Mesendoderm (in vitro differentiated cells): ENCODE measurements at places on chromosomes 2 and 18.
A peak's percentile ranks its signal among the peaks of the same experiment; 100 is the strongest.

GRCh38 chr18:56999823-57000222, 147.1 kb upstream of the BOD1L2 start:
- DNase-seq = no peak

DNA sequence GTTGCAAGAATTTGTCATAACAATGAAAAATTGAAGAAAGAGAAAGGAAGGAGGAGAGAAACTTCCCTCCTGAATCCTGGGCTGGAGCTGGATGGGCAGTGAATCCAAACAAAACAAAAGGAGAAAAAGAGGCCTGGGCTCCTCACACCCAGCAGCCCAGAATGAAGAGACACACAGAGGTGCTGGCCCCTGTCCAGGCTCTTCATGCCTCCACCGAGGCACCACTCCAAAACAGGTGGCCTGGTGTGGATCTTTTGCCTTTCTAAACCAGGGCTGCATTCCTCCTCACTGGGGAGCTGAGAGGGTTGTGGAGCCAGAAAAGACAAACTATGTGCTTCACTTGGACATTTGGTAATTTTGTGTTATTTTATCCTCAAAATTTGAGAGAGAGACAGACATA, 76.0 kb downstream of the FAM124B start:
- DNase-seq = no peak

DNA sequence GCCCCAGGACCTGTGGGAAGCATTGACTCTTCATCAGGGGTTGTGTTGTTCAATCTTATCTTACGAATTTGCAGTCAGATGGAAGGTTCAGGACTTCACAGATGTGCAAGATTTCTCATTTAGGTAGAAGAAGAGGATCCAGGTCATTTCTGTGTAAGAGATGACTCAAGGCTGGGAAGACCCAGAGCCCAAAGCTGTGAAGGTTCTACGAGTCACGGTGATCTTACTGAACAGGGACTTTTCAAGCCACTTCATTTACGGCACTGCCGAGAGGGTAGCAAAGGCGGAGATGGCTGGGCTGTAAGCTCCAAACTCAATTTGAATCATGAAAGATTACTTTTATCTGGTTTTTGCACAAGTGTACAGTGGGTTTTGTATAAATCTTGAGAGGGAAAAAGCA, 228.0 kb upstream of the MEX3C start:
- no peak for DNase-seq

DNA sequence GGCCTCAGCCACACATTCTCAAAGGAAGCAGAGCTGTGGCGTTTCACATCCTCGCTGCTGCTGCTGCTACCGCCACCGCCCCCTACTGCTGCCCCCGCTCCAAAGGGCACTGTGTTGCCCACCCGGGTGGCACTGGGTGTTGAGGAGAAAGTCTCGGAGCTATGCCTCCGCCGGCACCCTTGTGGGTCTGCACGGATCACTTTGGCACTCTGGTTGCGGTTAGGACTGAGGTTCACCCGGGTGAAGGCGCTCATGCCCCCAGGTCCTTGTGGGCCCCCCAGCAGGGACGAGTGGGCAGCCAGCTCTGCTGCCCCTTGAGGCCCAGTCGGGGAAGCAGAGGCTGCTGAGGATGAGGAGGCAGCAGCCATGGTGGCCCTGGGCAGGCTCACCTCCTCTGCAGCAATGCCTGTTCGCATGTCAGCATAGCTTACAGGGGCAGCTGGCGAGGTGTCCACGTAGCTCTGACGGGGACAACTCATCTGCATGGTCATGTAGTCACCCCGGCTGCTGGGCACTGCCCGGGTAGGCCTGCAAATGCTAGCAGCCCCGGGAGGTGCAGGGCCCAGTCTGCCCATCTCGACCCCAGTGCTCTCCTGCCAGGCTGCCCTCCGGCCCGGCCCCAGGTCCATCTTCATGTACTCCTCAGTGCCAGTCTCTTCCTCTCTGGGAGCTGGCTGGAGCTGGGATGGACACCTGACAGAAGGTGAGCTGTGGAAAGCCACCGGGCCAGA, 4.2 kb downstream of the IRS1 start:
- no peak for DNase-seq

DNA sequence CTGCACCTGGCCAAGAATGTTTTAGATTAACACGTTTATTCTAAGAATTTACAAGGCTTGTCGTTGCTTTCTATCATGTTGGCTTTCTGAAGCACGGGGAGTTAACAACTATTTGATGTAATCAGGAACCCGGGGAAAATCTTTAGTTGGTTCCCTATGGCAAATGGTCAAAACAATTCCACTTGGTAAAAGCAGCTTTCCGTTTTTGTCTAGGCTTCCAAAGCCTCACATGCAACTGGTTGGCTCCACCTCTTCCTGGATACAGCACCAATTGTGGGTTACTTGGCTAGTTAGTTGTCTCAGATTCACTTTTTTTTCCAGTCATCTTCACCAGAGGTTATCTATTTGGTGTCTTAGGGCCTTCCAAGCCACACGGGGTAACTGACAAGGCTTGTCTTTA, 2.8 kb downstream of the COLEC12 start:
- DNase-seq = peak; percentile 54

DNA sequence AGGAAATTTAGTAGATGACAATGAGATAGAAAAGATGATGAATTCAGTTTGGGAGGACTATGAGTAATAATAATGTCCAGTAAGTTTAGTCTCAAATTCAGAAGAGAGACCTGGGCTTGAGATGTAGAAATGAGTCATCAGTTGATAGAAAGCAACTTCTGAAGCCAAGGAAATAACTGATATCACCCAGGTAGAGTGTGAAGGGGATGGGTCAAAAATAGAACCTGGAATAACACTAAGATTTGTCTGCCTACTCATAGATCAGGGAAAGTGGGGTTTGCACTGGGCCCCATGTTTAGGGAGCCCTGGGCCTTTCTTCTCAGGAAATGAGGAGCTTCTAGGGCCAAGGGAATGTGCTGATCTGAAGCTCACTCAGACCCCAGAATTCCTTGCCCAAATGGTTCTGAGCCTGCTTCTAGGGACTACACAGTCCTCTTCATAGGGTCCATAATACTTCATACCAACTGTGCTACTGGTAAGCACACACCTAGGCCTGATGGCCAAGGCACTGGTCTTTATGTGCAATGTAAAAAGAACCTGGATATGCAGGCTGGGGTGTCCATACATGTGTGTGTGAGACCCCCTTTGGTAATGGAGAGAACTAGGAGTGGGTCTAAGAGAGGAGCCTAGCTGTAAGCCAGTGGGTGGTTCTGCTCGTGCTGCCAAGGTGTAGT, 141.2 kb downstream of the IKZF2 start:
- DNase-seq = no peak

DNA sequence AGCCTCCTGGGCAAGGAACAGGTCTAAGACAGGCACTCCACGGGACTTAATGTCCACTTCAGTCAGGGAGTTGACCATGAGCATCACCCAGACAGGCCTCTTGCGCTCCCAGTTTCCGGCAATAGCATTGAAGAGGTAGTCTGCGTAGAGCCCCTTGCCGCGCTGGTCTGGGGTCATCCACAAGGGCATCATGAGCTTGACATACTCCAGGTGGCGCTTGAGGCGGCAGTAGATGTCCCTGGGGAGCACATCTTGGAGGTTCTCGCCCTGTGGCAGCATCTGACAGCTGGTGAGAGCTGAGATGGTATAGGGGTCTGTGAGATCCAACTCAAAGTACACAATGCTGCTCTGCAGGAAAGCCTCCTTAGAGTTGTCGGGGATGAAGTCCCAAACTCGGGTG, 10.6 kb downstream of the TRABD2A start:
- peak; percentile 17 for DNase-seq

GRCh38 chr18:76554547-76555222, 59.6 kb upstream of the ZNF516 start:
- DNase-seq = no peak

DNA sequence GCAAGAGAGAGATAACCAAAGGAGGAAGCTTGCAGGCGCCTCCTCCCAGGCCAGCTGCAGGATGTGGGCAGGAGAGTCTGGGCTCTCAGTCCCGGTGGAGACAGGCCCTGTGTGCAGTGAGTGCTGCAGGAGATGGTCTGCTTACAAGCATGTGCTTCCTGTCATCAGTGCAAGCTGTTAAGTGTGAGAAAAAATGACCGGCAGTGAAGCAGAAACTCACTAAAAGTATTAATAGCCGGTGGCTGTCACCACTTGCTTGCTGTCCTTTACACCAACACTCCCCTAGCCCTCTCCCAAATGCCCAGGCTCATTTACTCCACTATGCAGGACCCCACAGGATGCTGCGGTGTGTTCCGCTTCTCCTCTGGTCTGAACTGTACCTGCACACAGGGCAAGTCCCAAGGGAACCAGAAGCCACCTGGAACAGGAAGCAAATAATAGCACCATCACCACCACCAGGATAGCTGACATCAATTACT, 435.6 kb upstream of the HS6ST1 start:
- DNase-seq = no peak

DNA sequence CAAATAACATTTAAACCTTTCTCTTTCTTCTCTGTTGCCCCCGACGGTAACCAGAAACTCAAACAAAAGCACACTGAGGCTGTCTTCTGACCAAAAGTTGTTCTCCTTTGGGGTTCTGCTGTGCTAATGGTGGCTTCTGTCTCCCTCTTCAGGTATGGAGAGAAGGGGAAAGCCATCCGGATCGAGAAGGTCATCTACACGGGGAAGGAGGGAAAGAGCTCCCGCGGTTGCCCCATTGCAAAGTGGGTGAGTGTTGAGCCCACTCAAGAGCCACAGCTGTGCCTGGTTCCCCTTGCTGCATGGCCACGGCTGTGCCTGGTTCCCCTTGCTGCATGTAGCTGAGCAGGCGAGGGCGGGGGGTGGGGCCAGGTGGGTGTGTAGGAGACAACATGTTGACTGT, 67.4 kb downstream of the BOLA3 start:
- peak; percentile 40 for DNase-seq

- no peak for DNase-seq
Observed at GRCh38 chr2:236393101-236393500, 128.9 kb upstream of the ASB18 start.

GRCh38 chr2:207265869-207266268, 100.1 kb upstream of the KLF7 start:
- no peak for DNase-seq

DNA sequence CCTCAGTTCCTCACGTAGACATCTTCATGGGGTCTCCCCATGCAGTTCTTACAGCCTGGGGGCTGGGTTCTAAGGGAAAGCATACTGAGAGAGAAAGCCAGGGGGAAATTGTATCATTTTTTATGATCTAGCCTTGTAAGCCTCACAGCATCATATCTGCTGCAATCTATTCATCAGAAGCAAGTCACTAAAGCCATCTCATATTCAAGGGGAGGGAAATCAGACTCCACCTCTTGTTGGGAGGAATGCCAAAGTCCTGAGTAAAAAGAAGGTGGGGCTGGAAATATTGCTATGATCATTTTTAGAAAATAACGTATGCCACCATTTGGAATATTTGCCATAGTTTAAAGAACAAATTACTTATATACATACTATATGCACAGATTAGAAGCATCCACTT, 304.6 kb downstream of the TXNL1 start:
- no peak for DNase-seq

- DNase-seq = peak; percentile 66
Observed at GRCh38 chr2:158024288-158024898, 77.3 kb upstream of the UPP2 start.

DNA sequence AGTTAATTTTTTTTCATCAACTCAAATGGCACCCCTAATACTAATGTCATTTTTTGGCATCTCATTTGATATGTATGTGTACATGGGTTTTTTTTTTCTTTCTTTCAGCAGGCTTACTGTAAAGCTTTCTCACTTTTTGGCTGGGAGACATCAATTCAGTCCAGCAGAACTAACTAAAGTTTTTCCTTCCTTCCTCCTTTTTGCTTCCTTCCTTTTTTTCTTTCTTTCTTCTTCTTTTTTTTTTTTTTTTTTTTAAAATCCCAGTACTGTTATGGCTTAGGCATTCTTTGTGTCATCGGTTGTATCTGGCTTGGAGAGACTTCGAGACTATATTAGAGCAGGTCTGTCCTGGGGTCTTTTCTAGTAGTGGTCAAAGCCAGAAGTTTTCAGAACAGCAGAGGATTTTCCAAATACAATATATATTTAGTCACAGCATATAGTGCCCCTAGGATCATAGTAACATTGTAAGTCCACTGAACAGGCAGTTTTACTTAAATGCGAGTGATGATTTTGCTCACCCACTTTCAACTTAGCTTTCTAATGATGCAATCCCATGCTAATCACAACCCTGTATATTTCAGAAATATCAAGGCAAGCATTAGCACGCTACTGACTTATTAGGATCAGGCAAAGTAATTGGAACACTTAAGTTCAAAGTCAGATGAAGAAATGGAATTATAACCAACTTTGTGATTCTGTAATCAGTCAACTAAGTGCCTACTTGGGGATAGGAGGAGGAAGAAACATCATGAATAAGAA, 4.0 kb downstream of the KLHL29 start:
- DNase-seq = no peak

DNA sequence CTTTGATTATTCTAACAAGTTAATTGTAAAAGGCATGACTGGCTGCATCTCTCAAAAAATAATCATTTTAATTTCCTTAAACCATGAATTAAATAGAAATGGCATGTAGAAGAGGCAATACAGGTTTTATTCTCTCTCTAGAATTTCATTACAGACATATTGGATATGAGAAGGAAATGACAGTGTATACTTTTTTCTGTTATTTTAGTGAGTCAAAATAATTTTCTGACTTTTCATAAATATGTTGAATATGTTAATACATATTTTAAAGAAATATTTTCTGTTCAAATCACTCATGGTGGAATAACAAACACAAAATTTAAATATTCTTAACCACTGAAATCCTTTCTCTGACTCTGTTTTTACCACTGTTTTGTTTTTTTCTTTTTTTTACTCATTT, 510.4 kb downstream of the LRP1B start:
- DNase-seq = no peak

- DNase-seq = no peak
Observed at GRCh38 chr2:123530004-123530403, 495.1 kb upstream of the CNTNAP5 start.

DNA sequence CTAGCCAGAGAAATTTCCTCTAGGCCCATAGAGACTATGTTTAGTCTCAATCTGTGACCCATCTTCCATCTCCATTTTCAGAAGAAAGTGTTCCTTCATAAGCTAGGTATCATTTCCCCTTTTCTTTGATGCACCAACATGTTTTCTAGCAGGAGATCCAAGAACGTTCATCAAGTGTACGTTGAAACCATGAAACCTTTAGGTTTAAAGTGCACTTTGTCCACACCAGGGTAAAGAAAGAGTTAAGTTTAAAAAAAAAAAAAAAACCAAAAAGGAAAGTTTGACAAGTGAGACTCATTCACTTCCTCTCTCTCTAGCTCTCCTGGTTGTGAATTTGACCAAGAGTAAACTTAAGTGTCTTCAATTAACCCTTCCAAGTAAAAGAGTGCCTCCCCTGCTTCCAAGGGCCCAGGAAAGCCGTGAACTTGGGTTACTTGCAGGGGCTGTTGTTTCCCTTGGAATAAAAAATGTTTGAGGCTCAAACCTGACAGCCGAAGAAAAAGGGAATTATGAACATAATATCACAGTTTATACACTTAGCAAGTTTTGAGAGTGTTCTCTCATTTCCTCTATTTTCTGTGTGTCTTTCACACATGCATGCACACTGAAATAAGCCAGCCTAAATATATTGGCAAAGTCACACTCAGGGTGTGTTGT, 56.7 kb downstream of the LBH start:
- DNase-seq = peak; percentile 52

GRCh38 chr2:201466050-201466675, 14.6 kb downstream of the STRADB start:
- no peak for DNase-seq

- DNase-seq = no peak
Observed at GRCh38 chr2:238698072-238698352, 149.9 kb upstream of the TWIST2 start.

GRCh38 chr2:211690736-211691135, 847.9 kb downstream of the ERBB4 start:
- DNase-seq = no peak
